ENCODE measurements at places on chromosomes 13 and 19.

GRCh38 chr19:58509731-58510083 lies 2.1 kb downstream of the SLC27A5 start:
- no peak for DNase-seq

DNA sequence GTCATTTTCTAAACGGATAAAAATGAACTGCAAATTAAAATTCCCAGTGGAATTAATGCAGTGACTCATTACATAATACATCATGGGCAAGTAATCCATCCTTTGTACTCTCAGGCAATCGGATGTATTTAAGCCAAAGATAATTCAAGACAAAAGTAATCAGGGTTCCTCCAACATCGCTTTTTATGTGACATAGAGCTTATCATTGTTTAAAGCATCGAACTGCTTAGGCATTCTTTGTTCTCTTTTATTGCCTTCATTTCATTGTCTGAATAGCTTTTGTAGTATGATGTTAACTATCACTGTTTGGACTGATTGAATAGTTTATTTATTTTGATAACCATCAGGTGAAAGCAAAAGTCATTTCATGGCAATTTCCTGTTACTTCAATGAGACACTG lies 209.4 kb downstream of the ITGBL1 start:
- no peak for DNase-seq

GRCh38 chr19:27676877-27677276 lies 1536.1 kb downstream of the UQCRFS1 start:
- DNase-seq = no peak

DNA sequence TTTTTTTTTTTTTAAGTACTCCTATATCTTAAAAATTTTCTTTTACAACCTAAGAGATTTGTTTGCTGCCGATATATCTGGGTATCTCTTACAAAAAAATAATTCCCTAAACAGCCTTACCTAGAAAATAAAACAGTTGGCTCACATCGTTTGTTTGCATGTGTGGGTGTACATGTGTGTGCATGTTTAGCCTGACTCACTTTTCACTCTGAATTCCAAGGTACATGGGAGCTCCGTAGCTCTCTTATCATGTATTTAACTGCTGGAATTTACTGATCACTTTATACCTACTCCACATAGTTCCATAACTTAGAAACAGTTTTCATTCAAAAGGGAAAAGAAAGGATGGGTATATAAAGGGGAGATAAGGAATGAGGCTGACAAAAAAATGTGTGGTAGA lies 616.5 kb downstream of the GPC6 start:
- DNase-seq = no peak

Data from activated CD4-positive, alpha-beta T cell treated with anti-CD3 and anti-CD28 coated beads for 4 hours (primary cell).